ENCODE measurements at places on chromosomes 7 and 10.

DNA sequence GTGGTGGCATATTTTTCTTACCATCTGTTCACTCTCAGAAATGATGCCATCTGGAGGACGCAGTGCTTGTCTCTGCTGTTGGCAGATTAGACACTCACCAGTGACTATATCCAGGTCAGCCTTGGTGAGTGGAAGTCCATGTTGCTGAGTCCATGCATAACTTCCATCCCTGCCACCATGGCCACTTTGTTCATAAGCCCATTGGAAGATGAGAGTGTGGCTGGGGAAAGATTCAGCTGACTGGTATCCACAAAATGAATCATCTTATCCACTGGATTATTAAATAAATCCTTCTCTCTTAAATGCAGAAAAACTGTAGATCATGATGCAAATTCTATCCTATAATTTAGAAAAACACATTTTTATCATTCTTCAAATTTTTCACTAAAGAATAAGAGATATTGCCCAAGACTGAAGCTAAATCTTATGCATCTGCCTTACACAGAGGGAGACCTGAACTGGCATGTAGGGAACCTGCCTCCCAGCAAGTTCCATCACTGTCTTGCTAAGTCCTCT is 726.9 kb downstream of the TNS3 start:
- DNase-seq, result no peak

- no peak for DNase-seq
These were observed 109.1 kb downstream of the POLL start for GRCh38 chr10:101478956-101479355.

DNA sequence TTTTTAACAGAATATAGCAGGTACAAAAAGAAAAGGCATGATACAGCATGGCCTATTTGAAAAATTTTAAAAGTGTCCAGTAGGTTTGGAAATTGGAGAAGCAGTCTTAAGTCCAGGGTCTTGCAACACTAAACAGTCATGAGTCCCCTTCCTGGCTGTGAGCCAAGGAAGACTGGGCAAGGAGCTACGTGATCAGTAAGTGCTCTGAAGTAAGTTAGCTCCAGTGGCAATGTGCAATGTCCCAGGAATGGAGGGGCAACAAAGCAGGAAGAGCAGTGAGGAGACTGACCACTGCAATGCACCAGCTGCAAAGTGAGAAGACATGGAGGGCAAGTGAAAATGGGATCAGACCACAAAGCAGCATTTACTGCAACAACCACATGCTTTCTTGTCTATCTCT is 72.9 kb upstream of the GRID1 start:
- DNase-seq, result no peak

DNA sequence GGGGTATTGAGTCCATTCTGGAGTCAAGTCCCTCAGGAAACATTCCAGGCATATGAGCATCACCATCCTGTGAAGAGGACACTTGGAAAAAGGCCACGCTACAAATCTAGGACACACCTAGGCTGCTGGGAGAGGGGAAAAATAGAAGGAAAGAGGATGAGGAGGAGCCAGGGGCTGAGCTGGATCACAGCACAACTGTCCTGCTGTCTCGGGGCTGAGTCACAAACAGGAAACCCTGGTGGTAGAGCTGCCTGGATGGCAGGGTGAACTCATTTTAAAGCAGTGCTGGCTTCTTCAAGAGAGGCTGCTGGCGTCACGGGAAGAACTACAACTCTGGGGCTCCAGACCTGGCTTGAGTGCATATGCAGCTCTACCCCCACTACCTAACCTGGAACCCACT is 151.5 kb downstream of the RNF216 start:
- DNase-seq, result no peak

GRCh38 chr7:93147363-93147762 is 822 bp downstream of the SAMD9L start:
- no peak for DNase-seq

DNA sequence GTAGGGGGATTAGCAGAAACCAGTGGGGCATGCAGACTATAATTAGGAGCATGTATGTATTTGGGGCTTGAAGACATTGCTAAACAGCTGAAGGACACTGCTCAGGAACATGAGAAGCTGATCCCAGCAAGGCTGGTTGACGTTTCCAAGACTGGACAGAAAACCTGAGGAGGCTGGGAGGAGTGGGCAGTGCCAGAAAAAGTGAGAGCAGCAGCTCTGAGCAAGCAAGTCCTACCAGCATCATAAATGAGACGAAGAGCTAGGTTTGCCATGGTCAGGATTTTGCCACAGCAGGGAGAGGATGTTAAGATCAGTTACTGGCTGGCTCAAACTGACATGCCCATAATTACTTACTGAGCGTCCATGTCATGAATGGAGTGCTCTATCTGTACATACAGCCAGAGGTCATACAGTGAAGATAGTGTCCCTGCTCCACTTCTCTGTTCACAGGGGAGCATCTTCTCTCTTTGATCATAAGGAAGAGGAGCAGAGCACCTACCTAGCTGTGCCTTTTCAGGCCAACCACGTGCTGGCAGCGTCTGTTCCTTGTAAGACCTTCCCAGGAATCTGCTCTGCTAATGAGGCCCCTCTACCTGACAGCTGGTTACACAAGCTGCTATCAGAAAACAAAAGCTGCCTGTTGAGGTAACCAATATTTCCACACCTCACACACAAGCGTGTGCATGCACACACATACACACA is 44.7 kb downstream of the PDE1C start:
- no peak for DNase-seq

GRCh38 chr10:107425931-107426553 is 261.5 kb upstream of the SORCS1 start:
- DNase-seq, result no peak

- DNase-seq, result no peak
These were observed 622.0 kb downstream of the TYW1 start for GRCh38 chr7:67618556-67619162.

GRCh38 chr10:52652431-52653262 is 119.9 kb downstream of the MBL2 start:
- no peak for DNase-seq

- no peak for DNase-seq
These were observed 108.8 kb upstream of the EEPD1 start for GRCh38 chr7:36044101-36044892.

- no peak for DNase-seq
These were observed 421.3 kb downstream of the EXOC4 start for GRCh38 chr7:133674079-133674763.

- DNase-seq, result no peak
These were observed 733 bp downstream of the HIBADH start for GRCh38 chr7:27661811-27662489.

- no peak for DNase-seq
These were observed 7.0 kb upstream of the ALDH18A1 start for GRCh38 chr10:95663496-95663895.

- no peak for DNase-seq
These were observed 80.6 kb upstream of the OIT3 start for GRCh38 chr10:72812753-72813430.

DNA sequence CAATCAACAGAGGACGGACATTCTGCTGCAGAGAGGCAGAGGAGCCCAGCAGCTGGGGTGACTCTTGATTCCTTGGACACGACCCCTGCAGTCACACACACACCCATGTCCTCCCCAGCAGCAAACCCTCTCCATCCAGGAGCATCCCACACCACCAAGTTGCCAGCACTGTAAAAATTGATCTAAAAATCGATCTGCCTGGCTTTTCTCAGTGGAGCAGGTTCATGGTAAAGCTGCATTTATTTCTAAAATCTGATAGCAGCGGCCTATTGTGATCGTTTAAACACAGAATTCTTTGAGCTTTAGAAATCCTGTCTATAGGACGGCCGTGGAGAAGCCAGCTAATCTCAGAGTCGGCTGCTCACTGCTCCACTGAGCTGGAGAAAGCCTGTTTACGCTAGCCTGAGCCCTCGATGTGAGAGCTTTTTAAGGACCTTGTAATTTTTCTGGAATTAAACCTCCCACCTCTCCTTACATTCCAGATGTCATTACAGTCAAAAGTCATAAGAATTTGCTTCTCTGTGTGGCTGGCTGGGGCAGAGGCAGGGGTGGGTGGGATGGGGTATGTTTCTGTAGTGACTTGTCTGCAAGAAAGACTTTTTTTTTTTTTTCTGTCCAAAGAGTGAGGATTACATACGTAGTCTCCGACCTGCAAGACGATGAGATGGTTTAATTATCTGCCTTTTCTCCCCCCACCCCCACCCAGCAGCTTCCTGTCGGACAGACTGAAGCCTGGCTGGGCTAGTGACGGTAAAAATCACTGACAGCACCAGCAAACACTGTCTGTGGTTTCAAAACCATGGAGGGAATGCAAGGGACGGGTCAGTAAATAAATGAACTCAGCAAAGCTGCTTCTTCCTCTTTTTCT is 31.6 kb downstream of the TRIM8 start:
- no peak for DNase-seq

DNA sequence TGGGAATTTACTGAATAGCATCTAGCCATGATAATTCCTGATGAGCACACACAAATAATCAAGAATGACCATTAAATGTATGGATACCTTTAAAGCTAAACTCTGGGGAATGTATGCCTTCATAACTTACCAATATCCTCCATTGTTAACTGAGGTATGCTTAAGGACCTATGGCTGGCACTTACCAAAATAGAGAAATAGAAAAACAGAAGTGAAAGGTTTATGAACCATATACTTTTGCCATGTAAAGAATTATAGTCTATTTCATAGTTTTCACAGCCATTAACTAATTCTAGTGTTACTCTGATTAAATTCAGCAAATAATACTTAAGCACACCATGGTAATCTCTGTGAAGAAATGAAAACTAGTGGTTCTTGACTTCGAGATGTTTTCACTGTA is 1360.6 kb upstream of the LRRTM3 start:
- DNase-seq, result no peak

DNA sequence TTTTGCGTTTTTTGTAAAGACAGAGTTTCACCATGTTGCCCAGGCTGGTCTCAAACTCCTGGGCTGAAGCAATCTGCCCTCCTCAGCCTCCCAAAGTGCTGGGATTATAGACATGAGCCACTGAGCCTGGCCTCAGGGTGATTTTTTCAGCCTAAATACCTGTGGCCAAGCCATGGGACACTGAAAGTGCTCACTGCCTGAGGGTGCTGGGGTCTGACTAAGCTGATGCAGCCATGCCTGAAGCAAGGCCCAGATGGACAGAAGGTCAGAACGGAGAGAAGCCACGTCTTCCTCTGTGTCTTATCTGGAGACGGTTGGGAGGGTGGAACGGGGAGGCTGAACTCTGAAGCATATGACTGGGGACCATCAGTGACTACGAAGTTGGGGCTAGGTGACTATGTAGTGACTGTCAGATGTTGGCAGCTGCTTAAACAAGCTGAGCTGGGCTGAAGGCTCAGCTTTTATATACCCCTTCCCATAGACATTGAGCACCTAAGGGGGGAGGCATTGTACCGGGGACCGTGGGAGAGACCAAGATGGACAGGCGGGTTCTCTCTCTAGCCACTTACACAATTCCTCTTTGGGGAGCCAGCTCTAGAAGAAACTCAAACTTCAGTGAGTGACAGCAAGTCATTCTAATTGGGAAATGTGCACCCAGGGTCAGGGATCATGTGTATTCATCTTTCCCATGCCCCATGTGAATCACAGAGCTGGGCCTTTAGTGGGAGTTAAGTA is 73.3 kb upstream of the HABP2 start:
- DNase-seq, result no peak

DNA sequence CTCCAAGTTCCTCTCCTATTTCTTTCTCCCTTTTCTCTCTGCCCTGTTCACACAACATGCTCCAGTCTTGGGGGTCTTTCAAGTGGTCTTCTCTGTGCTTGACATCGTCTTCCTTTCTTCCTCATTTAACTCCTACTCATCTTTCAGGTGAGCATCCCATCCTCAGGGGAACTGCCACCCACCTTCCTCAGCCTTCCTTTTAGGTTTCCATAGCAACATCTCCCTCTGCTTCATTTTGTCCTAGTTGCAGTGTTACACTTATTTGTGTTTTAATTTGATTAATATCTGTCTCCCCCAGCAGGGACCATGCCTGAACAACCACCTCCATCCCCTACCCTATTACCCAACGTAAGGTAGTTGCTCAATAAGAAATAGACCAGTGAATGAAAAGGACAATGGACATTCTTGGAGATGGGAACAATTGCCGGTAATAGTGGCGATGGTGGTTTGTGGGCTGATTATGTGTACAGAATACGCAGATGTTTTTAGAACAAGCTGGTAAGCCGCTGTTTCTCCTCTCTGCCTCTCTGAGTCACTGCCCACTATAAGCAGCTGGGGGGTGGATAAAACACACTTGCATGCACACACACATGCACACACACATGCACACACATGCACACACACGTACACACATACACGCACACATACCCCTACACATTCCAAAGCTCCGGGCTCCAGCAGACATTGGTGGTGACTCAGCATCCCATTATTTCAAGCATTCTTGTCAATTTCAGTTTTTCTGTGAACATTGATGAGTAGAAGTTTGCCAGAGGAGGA is 251.6 kb downstream of the GATA3 start:
- no peak for DNase-seq

DNA sequence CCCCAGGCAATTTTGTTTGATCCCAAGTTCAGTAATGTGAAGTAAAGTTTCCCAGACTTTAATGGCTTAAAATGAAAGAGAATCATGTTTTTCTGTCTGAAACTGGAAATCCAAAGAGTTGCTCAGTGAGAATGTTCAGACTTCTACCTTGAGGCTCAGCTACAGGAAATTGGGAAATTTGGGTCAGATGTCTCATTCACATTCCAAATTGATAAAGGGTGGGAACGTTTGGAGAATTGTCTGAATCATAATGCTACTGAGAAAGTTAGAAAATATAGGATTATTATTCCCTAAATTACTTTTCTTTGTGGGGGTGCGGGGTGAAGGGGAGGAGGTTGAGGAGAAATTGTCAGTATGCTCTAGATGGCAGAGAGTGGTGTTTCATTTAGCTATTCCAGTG is 773.9 kb downstream of the LRMDA start:
- no peak for DNase-seq

DNA sequence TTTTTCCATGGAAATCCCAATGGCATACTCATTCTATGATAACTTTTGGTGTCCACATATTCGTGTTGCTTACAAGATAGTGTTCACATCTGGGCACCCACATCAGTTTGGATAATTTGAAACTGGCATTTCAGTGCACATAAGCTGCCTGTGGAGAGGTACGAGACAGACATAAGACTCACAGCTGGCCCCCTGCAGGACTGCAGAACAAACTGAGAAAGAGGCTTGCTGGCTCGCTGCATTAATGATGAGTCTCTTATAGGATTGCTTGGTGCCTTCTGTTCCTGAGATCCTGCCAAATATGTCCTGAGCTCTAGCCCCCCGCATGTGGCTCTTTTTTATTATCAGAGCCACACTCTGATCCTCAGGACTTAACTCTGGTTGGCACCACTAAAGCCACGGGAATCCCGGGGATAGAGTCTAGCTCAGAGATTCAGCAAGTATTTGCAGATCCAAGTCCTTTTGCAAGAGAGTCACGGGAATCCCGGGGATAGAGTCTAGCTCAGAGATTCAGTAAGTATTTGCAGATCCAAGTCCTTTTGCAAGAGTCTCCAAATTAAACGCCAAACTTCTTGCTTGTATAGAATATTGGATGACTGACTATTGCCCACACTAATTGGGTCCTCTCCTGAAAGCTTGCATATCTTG is 34.0 kb upstream of the JCAD start:
- no peak for DNase-seq
